ENCODE measurements at places on chromosomes 3 and 15. TPM values are rescaled to one million over a fixed set of nuclear protein-coding genes. Genes with fewer than 3 reads are reported as not detected.

GATA2 gene
- total RNA-seq: 11.7 TPM

TMEM212 gene
- total RNA-seq: not detected

- no peaks in the 10 kb centered on the region for H3K36me3 ChIP-seq
- H3K27ac ChIP-seq: no peak overlapping the region
- no peak overlapping the region for H3K4me3 ChIP-seq
- no peaks in the 10 kb centered on the region for H3K27me3 ChIP-seq
- no peak for DNase-seq
- H3K4me1 ChIP-seq: peaks cover 4% of the 10 kb centered on the region
Observed at GRCh38 chr3:48137425-48137999, 50.7 kb downstream of the CDC25A start.

KY gene
- total RNA-seq: not detected

GABRG3 gene
- not detected for total RNA-seq

DNA sequence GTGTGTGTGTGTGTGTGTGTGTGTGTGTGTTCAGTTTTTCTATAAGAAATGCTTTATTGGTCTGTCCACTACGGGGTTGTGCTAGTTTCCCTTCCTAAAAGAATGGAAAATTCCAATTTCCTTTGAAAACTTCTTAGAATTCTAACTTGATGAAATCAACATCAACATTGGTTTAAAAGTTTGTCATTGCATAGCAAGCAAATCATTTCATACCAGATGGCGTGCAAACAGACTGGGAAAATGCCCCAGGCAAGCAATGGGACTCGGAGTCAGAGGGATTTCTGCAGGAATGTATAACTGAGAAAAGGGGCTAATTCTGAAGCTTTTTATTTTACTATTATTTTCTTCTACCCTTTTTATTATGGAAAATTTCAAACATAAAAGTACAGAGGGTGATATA is 13.1 kb upstream of the DYNC1LI1 start:
- no peak for DNase-seq
- H3K27me3 ChIP-seq: no peaks in the 10 kb centered on the region
- H3K4me1 ChIP-seq: no peaks in the 10 kb centered on the region
- no peaks in the 10 kb centered on the region for H3K36me3 ChIP-seq
- H3K4me3 ChIP-seq: no peak overlapping the region

- H3K4me1 ChIP-seq: no peaks in the 10 kb centered on the region
- H3K27me3 ChIP-seq: no peaks in the 10 kb centered on the region
- H3K27ac ChIP-seq: no peak overlapping the region
- H3K4me3 ChIP-seq: no peak overlapping the region
- no peak for DNase-seq
- no peaks in the 10 kb centered on the region for H3K36me3 ChIP-seq
Observed at GRCh38 chr15:87492321-87492720, 764.2 kb downstream of the NTRK3 start.

DNA sequence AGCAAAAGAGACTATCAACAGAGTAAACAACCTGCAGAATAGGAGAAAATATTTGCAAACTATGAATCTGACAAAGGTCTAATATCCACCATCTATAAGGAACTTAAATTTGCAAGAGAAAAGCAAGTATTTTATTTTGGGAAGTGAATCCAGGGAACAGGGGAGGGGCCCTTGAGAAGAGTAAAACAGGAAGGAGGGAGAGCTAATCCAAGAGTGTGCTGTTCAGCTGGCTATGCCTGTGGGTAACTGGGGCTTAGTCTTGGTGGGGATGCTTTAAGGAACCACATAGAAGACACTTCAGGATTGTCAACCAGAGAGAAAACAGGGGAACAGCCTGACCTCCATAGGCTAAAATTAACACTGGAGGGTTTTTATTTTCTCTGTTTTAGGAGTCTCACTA is 3.9 kb upstream of the HHLA2 start:
- H3K4me1 ChIP-seq: peaks cover 30% of the 10 kb centered on the region
- no peak overlapping the region for H3K4me3 ChIP-seq
- no peaks in the 10 kb centered on the region for H3K36me3 ChIP-seq
- H3K27ac ChIP-seq: no peak overlapping the region

- H3K27me3 ChIP-seq: no peaks in the 10 kb centered on the region
- H3K4me1 ChIP-seq: no peaks in the 10 kb centered on the region
- no peaks in the 10 kb centered on the region for H3K36me3 ChIP-seq
- H3K4me3 ChIP-seq: no peak overlapping the region
- no peak overlapping the region for H3K27ac ChIP-seq
Observed at GRCh38 chr15:47364230-47365141, 352.8 kb upstream of the SEMA6D start.

SLC22A14 gene
- not detected for total RNA-seq

ZNF385D gene
- total RNA-seq: 5.9 TPM

- no peaks in the 10 kb centered on the region for H3K27me3 ChIP-seq
- H3K36me3 ChIP-seq: no peaks in the 10 kb centered on the region
- no peak overlapping the region for H3K27ac ChIP-seq
- no peak for DNase-seq
- H3K4me3 ChIP-seq: no peak overlapping the region
- peaks cover 3% of the 10 kb centered on the region for H3K4me1 ChIP-seq
Observed at GRCh38 chr3:158761350-158761749, 29.1 kb upstream of the RARRES1 start.

- no peaks in the 10 kb centered on the region for H3K36me3 ChIP-seq
- no peaks in the 10 kb centered on the region for H3K4me1 ChIP-seq
- no peak overlapping the region for H3K27ac ChIP-seq
- H3K27me3 ChIP-seq: no peaks in the 10 kb centered on the region
- DNase-seq: no peak
- no peak overlapping the region for H3K4me3 ChIP-seq
Observed at GRCh38 chr3:155712008-155712407, 32.9 kb downstream of the PLCH1 start.

OXTR gene
- total RNA-seq: not detected

LYZL4 gene
- total RNA-seq: not detected

- H3K4me1 ChIP-seq: no peaks in the 10 kb centered on the region
- peak overlapping the region; percentile 12 for H3K27ac ChIP-seq
- H3K27me3 ChIP-seq: no peaks in the 10 kb centered on the region
- H3K36me3 ChIP-seq: no peaks in the 10 kb centered on the region
- peak; percentile 79 for DNase-seq
Observed at GRCh38 chr15:64883997-64884511, 27.6 kb upstream of the ANKDD1A start.

- no peaks in the 10 kb centered on the region for H3K36me3 ChIP-seq
- H3K4me1 ChIP-seq: peaks cover 80% of the 10 kb centered on the region
- H3K27me3 ChIP-seq: no peaks in the 10 kb centered on the region
- peak; percentile 70 for DNase-seq
- H3K4me3 ChIP-seq: no peak overlapping the region
- peak overlapping the region; percentile 93 for H3K27ac ChIP-seq
Observed at GRCh38 chr15:89132611-89133507, 44.6 kb downstream of the ABHD2 start.

GRCh38 chr3:118181274-118181673 is 853.4 kb downstream of the IGSF11 start:
- H3K36me3 ChIP-seq: no peaks in the 10 kb centered on the region
- H3K27ac ChIP-seq: no peak overlapping the region
- H3K27me3 ChIP-seq: no peaks in the 10 kb centered on the region
- H3K4me3 ChIP-seq: no peak overlapping the region
- DNase-seq: no peak
- no peaks in the 10 kb centered on the region for H3K4me1 ChIP-seq

GRCh38 chr15:47717036-47717612 is at the start of gene SEMA6D:
Gene SEMA6D, plus strand, starts transcription at chr15:47717505. Its CDS starts 42,294 bp downstream, at chr15:47759799.
- H3K27me3 ChIP-seq: no peaks in the 10 kb centered on the region
- H3K4me3 ChIP-seq: peak within 1 kb of the TSS; percentile 78
- peak; percentile 89 for DNase-seq
- H3K4me1 ChIP-seq: peaks cover 42% of the 10 kb centered on the region
- no peaks in the 10 kb centered on the region for H3K36me3 ChIP-seq
- peak within 1 kb of the TSS; percentile 65 for H3K27ac ChIP-seq

GRIP2 gene
- 0.26 TPM for total RNA-seq

SAXO2 gene
- total RNA-seq: 0.26 TPM

STARD5 gene
- total RNA-seq: 1.3 TPM

ITIH1 gene
- 4.4 TPM for total RNA-seq

DNA sequence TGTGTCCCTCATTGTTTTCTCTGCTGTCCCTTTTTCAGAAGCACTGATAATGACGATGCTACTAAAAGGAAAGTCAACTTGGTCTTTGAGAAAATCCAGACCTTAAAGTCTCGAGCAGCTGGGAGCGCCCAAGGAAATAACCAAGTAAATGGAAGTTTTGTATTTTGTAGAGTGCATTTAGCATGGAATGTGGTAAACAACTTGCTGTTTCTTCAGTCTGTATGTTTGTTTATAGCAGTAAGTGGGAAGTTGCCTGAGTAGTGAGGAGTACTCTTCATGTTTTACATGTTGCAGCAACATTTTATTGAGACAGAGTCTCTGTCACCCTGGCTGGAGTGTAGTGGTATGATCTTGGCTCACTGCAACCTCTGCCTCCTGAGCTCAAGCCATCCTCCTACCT is 66.0 kb downstream of the CGNL1 start:
- no peaks in the 10 kb centered on the region for H3K27me3 ChIP-seq
- peaks cover 2% of the 10 kb centered on the region for H3K36me3 ChIP-seq
- H3K27ac ChIP-seq: no peak overlapping the region
- H3K4me3 ChIP-seq: no peak overlapping the region
- no peak for DNase-seq

GRCh38 chr15:81596159-81596865 is 222.3 kb upstream of the TMC3 start:
- no peak for DNase-seq
- no peaks in the 10 kb centered on the region for H3K4me1 ChIP-seq
- H3K27ac ChIP-seq: no peak overlapping the region
- no peaks in the 10 kb centered on the region for H3K36me3 ChIP-seq

DNA sequence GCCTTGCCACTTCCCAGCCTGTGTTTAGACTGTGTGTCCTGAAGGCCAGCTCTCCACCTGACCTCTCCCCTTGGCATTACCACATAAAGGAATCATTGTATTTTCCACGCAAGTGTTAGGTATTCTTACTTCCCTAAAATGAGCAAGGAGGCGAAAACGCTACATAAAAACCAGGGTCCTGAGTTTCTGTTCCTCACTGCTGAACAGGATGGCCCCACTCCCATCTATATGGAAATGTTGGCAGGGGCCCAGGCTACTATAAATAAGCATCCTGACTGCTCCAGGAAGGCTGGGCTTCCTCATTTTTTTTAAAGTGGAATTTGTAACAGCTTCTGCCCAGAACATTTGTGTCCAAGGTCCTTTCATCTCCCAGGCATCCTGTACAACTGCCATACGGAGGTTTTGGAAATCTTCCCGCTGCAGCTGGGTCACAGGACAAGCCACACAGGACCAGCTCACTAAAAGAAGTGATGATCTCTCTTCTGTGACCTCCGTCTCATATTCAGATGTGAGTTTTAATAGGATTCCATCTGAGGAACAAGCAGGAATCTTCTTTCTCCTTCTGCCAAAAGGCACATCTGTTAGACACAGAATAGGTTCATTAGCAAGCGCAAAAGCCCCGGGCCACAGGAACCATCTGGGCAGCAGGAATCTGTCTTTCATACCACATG is 56.4 kb upstream of the LIMD1 start:
- DNase-seq: peak; percentile 30
- no peaks in the 10 kb centered on the region for H3K27me3 ChIP-seq
- H3K4me3 ChIP-seq: no peak overlapping the region
- no peaks in the 10 kb centered on the region for H3K36me3 ChIP-seq
- peak overlapping the region; percentile 51 for H3K27ac ChIP-seq
- H3K4me1 ChIP-seq: peaks cover 19% of the 10 kb centered on the region

DNA sequence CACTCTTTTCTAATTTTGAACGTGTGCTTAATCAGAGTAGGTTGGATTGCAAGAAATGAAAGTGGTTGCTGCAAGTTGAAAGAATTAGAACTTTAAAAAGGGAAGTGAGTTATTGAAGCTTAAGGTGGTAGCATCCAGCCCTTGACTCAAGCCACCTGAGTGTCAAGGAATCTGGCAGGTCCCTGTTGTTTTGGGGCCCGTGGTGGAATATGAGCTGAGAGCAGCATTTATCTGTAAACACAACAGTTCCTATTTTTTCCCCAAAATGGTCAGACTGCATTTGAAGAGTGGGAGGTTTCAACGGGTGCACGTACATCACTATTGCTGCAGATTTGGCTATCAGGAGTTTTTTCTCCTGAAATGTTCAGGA is 1.7 kb downstream of the ITPR1 start:
- no peak for DNase-seq
- no peak overlapping the region for H3K4me3 ChIP-seq
- no peaks in the 10 kb centered on the region for H3K36me3 ChIP-seq
- peaks cover 24% of the 10 kb centered on the region for H3K4me1 ChIP-seq
- H3K27me3 ChIP-seq: no peaks in the 10 kb centered on the region
- H3K27ac ChIP-seq: no peak overlapping the region

DNA sequence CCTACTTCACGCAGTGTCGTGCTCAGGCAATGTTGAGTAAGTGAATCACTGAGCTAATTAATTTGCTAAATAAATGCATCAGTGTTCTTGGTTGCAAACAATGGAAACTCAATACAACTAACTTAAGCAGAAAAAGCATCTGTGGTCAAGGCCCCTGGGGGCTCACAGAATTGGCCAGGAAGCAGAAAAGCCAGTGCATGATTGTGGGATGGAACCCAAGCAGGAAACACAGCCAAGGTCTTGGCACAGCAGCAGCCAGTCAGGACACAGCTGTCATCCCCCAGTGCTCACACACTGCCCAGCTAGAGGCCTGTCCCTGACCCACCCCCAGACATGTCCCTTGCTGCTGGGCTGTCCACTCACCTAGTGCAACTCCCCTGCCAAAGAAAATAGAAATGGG is 85.9 kb downstream of the AQP9 start:
- H3K27ac ChIP-seq: no peak overlapping the region
- H3K4me3 ChIP-seq: no peak overlapping the region
- no peaks in the 10 kb centered on the region for H3K36me3 ChIP-seq
- H3K27me3 ChIP-seq: no peaks in the 10 kb centered on the region

All from body of pancreas (tissue), 4 donors.